ENCODE measurements at places on chromosomes 5 and 9.

DNA sequence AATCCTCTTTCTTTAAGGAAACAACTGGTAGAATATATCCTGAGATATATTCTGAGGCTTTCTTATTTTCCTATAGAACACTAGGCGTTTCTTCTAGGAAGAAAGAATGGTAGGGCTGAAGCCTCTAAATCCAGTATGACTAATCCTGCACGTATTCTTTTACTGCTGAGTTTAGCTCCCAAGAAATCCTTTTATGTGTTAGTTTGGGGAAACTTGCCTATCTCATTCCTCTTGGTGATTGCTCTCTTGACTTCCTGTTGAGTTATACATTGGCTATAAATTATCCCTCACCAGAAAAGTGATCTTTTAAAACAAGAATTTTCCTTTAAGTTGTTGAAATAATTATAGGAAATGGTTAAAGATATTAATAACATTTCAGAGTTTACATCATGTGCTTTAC is 422.9 kb downstream of the TMEM161B start:
- no peak for DNase-seq

DNA sequence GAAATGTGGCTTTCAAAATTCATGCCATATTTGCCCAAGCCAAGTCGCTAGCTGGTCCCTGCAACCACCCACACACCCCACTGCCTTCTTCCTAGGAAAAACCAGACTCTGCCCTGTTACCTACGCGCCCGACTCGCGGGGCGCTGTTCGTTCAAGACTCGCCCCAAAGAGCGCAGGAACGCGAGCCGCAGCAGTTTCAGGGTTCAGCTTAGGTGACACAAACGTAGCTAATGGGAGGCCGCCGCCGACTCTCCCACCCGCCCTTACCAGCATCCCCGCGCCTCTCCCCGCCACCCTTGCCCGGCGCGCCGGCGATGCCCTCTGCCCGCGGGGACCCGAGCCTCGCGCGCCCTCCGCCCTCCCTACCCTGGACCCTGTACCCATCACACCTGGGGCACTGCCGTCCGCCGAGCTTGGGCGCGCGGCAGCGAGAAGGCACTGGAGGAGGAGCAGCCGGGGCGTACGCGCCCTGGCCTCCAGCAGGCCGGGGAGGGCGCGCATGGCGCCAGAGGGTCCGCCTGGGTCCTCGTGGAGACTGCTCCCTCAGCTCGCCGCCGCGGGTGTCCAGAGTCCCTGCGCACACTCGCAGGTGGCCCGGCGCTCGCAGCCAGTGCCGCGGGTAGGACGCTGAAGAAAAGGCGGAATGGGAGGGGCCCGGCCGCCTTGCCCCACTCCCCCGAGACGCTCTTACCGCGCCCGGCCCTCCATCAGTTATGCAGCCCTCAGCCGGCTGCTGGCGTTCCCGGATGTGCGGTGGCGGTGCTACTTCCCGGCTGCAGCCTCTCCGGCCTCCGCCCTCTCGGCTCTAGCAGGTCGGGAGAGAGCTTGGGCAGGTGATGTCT is at the start of gene EMB:
Gene EMB (minus strand): TSS at position 638 of the 842 bp plus-strand sequence. CDS start 137 bp downstream, at position 501.
- peak; percentile 83 for DNase-seq

- no peak for DNase-seq
Measured at GRCh38 chr5:60271517-60271916, 378.0 kb upstream of the PDE4D start.

DNA sequence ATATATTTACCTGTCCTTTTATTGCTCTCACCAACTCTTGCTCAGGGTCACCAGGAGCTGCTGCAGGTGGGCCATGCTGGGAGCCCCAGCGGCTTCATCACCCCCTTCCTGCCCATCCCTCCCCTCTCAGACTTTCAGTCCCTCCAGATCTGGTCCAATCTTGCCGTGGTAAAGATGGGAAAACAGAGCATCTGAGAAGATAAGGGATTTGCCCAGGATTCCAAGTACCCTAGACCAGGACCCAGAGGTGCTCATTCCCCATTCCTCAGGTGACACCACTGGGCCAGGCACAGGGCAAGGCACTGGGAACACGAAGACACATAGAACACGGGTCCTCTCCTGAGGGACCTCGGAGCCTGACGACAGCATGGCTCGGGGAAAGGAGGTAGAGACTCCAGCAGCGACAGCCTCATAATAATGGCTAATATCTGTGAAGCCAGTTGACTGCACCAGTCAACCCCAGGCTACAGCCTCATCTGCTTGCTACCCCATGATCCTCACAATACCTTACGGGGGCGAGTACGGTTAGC is 18.0 kb downstream of the TMOD1 start:
- no peak for DNase-seq

- DNase-seq: no peak
Measured at GRCh38 chr5:55232271-55232984, 980 bp downstream of the CCNO start.

DNA sequence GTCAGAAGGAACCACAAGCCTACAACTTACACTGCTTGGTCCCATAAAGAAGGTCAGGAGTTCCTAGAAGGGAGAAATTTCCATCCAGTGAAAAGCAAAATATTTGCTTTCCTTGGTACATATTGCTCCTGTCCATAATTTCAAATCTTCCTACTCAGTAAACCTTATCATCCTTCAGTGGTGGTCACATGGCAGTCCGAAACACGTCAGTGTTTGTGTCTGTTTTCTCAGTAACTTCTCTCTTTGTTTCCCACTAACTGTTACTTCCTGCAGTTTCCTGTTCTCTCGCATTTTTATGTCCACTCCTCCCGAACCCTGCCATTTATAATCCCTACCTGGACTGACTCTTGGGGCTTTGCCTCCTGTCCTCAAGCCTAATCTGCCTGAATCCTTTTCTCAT is 129.1 kb downstream of the FANCC start:
- no peak for DNase-seq

DNA sequence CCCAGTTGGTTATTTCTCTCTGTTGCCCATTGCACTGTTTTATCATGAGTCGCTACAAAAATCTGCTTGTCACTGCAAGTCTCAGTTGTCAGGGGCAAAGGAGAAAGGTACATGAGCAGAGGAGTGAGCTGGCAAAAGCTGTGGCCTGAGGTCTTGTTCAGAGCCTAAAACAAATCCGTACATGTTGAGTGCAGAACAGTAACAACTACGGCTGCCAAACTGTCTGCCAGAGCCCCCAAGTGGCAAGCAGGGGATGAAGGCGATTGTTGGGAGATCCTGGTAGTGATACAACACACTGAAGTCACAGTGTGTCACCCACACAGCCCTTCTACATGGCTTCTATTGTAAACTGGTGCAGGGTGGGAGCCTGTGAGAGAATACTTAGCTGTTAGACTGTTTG is 50.9 kb downstream of the BRINP1 start:
- no peak for DNase-seq

- no peak for DNase-seq
Measured at GRCh38 chr9:93582550-93582949, 6.2 kb downstream of the PHF2 start.

DNA sequence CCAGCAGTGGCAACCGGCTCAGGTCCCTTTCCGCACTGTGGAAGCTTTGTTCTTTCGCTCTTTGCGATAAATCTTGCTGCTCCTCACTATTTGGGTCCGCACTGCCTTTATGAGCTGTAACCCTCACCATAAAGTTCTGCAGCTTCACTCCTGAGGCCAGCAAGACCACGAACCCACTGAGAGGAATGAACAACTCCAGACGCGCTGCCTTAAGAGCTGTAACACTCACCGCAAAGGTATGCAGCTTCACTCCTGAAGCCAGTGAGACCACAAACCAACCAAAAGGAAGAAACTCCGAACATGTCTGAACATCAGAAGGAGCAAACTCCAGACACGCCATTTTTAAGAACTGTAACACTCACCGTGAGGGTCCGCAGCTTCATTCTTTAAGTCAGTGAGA is 103.5 kb downstream of the GLIS3 start:
- DNase-seq: no peak

- DNase-seq: no peak
Measured at GRCh38 chr9:100515578-100516494, 42.9 kb downstream of the TMEFF1 start.

GRCh38 chr5:140364472-140364765 is 4.4 kb downstream of the SLC4A9 start:
- DNase-seq: no peak

GRCh38 chr9:23830476-23830805 is 4.4 kb upstream of the ELAVL2 start:
- no peak for DNase-seq

GRCh38 chr9:71747576-71747975 is 20.7 kb downstream of the CEMIP2 start:
- DNase-seq: no peak

- DNase-seq: no peak
Measured at GRCh38 chr5:165196961-165197360, 1691.5 kb downstream of the MAT2B start.

DNA sequence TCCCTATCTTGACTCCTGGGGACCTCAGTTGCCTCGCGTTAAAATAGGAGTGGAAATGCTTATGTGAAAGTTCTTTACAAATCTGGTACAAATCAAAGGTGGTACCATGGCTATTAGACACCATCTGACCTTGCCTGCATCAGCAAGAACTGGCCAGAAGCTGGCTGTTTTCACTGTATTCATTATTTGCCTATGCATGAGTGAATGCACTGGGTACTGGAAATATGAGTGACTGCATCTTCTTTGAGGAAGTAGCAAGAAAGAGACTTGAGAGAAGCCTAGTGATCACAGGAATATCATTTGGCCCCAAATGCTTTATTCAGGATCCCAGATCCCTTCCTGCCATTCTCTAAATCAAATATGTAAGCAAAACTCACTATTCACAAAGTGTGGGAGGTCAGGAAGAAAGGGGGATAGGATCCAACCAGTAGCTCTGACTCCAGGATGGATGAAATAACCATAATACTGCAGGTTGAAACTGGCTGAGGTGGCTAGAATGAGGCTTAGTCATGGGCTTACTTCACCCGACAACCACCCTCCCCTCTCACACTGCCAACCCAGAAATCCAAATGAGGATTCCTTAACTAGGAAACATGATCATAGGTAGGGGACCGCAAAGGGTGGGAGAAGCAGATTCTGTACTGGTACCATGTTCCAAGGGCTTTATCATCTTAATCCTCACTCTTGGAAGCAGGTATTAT is 56.7 kb downstream of the FAM114A2 start:
- no peak for DNase-seq

DNA sequence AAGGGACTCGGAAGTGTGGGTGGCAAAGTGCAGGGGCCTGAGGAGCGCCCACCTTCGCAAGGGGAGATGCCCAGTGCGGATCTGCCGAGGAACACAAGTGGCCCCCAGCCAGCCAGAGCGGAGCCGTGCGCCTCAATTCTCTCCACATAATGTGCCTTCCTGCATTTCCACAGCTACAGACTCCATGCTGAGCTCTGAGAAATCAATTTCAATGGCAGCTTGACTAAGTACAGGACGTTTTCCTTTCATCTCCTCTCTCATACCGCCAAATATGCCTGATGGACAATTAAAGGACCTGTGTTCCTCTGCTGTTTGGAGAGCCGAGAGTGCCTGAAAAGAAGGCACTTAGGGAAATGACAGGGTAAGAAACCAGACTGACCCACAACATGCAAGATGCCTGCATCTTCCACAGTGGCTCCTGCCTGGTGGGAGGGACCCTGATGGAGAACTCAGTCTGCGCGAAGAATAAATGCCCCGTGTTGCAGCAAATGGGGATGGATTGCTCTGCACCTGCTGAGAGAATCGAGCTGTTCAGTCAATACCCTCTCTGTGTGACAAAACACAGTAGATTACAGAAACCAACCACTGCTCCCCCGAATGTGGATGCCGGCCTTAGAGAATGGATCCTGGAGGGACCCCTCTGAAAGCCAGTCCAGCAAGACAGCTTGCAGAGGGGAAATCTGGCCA is 38.6 kb upstream of the OLFM1 start:
- DNase-seq: no peak

GRCh38 chr9:133771486-133772482 is 33.6 kb upstream of the SARDH start:
- DNase-seq: no peak

GRCh38 chr9:107631788-107632187 is 142.2 kb upstream of the KLF4 start:
- DNase-seq: no peak

GRCh38 chr5:171342362-171343111 is 33.5 kb downstream of the TLX3 start:
- DNase-seq: peak; percentile 39

- DNase-seq: no peak
Measured at GRCh38 chr9:15240927-15241326, 66.1 kb downstream of the TTC39B start.

GRCh38 chr5:44868541-44868940 is 59.8 kb downstream of the MRPS30 start:
- no peak for DNase-seq

DNA sequence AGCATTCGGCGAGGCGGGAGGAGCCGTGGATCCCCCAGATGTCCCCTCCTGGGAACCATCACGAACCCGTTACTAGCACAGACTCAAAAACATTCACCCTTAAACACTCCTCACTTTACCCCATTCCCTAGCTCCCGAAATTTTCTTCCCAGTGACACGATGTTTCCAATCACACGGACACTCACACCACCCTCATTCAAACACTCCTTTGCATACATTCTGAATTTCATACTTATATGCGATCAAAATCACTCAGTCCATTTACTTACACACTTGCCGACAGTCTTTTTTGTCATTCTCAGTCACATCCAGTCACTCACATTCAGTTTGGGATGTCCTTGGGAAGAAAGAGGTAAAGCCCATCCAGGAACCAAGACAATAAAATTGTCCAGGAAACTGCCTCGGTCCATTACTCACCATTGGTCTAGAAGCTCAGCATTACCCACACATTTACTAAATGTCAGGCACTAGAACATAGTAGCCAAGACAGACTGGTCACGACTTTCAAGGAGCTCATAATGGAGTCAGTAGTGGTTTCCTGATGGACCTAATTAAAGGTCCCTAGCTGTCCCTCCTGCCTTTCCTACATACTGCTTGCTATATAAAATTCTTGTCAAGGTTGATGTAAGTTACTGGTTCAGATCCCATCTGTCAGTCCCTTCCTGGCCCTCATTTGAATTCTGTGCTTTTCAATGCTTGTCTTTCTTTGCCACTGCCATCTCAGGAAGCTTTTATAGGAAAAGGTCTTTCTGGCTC is 574 bp downstream of the SLC35A4 start:
- DNase-seq: no peak

- DNase-seq: no peak
Measured at GRCh38 chr9:5511935-5512580, 1.7 kb downstream of the PDCD1LG2 start.

DNA sequence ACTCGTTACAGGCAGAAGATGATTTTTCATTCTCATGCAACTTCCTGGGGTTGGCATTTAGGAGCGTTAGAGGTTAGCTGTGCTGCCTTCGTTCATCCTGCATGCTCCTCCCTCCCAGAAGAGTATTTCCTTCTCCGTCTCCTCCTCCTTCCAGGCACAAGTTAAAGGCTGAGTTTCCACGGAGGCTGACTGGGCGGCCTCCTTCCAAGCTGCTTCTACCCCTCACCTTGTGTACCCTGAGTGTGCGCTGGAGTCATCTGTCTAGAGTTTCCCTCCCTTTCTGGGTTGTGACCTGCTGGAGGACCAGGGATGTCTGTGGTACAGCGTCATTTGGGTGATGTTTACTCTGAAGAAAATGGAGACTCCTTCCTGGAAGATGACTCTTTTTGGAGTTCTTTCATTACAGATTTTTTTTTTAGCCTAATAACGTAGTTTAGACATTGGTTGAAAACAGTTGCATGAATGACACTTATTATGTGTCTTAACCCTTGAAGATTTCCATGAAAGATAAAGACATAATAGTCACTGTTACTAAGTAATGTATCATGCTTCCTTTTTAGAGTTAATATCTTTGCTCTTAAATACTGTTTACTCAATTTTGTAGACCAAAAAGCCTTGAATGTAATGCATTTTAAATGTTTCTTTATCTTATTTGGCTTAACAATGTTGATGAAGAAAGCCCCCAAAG is 146.9 kb downstream of the TENT4A start:
- no peak for DNase-seq

All from CD4-positive, alpha-beta T cell treated with Interleukin-1 beta for 1 hour (primary cell).